ENCODE measurements at places on chromosomes 6 and 20. TPM values are rescaled to one million over a fixed set of nuclear protein-coding genes. Genes with fewer than 3 reads are reported as not detected.
A peak's percentile ranks its signal among the peaks of the same experiment; 100 is the strongest.

DNA sequence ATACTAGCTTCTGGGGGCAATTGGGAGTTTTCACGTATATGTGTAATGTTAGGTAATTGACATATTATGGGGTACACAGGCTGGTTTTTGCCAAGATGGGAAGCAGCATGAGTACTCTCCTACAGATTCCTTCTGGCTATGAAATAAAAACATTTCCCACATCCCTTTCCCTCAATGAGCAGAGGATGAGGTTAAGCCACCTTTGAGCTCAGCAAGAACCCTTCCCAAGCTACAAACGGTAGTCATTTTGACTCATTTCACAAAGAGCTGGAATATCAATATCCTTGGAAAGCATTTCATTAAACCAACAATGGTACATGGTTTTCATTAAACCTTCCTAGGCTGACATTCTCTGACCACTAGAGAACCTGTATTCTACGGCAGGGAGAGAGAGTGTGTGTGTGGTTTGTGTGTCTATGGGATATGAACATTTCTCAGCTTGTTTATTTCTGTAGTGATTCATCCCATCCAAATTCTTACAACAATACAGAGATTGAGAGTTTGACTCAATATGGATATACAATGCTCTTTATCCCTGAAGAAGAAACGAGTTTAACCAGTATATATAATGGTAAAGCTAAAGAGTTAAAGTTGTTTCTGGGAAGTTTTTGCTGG lies 119.5 kb downstream of the ARHGAP18 start:
- no peaks in the 10 kb centered on the region for H3K27me3 ChIP-seq
- no peak overlapping the region for H3K27ac ChIP-seq
- no peak overlapping the region for H3K4me3 ChIP-seq

GRCh38 chr6:16624636-16625290 lies 136.5 kb downstream of the ATXN1 start:
- no peak overlapping the region for H3K4me3 ChIP-seq
- H3K27ac ChIP-seq = no peak overlapping the region
- no peaks in the 10 kb centered on the region for H3K36me3 ChIP-seq
- no peaks in the 10 kb centered on the region for H3K4me1 ChIP-seq

The PHACTR3 gene
- 5.4 TPM for total RNA-seq

DNA sequence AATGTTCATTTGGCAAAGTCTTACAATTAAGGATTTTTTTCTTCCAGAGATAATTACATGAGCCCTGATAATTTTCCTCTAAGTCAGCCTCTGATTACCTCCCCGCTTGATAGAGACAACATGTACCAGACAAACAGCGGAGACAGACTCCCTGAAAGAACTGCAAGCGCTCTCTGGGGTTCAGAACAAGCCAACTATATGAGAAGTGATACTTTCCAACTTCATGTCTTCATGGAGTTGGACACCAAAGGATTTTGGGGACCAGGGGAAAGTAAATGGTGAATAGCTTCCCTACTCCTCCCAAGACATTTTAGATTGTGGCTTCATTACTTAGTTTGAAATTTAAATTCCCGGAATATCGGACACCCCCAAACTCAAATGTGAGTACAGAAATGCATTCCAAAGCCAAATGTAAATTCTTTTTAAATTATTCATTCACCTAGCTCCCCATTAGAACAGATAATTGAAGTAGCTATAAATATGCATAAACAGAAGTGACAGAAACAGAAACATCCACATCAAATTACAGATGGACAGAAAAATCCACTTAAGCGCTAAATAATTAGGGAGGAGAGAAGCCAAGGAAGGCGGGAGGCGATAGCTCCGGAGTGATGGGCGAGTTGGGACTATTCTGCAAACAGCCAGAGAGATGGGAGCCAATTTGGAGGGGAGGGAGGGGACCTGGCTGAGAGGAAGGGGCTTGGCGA lies 129.7 kb upstream of the AKAP12 start:
- H3K4me1 ChIP-seq = no peaks in the 10 kb centered on the region
- no peak overlapping the region for H3K4me3 ChIP-seq
- no peaks in the 10 kb centered on the region for H3K36me3 ChIP-seq

GRCh38 chr20:42749556-42749955 lies 440.1 kb downstream of the PTPRT start:
- no peaks in the 10 kb centered on the region for H3K4me1 ChIP-seq
- DNase-seq = no peak
- H3K27me3 ChIP-seq = no peaks in the 10 kb centered on the region
- no peak overlapping the region for H3K27ac ChIP-seq

DNA sequence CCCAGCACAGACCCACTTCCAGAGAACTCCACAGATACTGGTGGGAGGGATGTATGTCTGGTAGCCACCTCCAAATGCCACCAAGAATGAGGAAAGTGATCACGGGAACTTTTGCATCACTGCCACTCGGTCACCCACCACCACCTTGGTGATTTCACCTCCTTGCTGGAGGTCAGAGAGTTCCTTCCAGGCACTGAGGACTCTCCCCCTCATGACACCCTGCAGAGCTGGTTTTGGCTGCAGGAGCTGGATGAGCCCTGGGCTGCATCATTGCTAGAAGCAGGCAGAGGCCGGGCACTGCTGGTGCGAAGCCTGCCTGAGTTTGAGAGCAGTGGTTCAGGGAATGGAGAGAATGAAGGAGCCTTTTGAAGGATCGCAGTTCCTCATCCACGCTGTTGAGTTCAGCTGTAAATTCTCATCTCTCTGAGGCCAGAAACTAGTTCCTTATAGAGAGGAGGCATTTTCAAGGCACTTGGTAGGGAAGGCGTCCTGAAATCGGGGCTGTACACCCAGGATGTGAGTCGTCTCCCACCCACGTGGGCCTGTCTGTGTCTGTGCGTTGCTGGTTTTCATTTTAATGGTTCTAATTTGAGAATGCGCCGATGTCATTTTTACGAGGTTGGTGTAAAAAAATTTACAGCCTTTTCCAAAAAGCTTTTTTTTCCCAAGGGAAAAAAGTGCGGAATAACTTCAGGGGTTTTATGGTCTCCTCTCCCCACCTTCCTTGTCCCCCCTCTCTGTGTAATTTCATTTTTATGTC lies 25.0 kb downstream of the FOXP4 start:
- no peaks in the 10 kb centered on the region for H3K27me3 ChIP-seq
- peaks cover 36% of the 10 kb centered on the region for H3K4me1 ChIP-seq
- H3K36me3 ChIP-seq = no peaks in the 10 kb centered on the region
- no peak for DNase-seq
- no peak overlapping the region for H3K4me3 ChIP-seq

GRCh38 chr6:4342407-4343137 lies 207.2 kb upstream of the ECI2 start:
- no peaks in the 10 kb centered on the region for H3K27me3 ChIP-seq
- no peak overlapping the region for H3K4me3 ChIP-seq
- no peak overlapping the region for H3K27ac ChIP-seq
- no peaks in the 10 kb centered on the region for H3K36me3 ChIP-seq
- no peak for DNase-seq
- H3K4me1 ChIP-seq = no peaks in the 10 kb centered on the region

DNA sequence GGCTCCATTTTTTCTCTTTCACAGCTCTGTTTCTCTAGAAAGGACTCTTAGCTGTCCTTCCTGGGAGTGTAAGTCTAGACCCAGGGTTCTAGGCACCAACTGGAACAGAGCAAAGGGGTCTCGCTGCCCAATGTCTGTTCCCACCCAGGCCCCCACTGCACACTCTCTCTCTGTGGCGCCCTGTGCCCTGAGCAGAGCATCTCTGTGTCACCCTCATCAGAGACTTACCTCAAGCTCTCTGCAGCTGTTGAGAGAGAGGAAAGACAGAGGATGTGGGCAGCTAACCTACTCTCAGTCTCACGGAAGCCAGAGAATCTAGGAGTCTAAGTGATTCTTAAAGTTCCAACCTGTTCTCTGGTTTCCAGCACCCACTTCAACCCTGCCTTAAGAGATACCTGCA lies 9.5 kb downstream of the NCR2 start:
- H3K27me3 ChIP-seq = peaks cover 26% of the 10 kb centered on the region
- H3K4me1 ChIP-seq = no peaks in the 10 kb centered on the region
- H3K4me3 ChIP-seq = no peak overlapping the region
- no peaks in the 10 kb centered on the region for H3K36me3 ChIP-seq
- H3K27ac ChIP-seq = no peak overlapping the region

DNA sequence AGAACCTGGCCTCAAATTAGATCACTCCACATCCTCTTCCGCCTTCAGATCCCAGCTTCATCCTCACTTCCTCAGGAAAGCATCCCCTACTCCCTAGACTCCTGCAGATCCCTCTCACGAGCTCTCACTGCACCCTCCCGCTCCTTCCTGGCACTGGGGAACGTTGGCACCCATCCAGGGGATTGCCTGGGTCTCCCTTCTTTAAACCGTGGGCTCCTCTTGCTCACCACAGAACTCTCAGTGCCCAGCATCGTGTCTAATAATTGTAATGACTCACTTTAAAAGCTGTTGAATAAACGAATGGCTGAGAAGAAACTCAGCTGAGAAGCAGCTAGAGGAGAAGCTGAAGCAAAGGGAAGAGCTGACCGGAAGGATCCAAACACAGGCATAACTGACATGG lies 20.4 kb downstream of the ZC3H12D start:
- no peak overlapping the region for H3K27ac ChIP-seq
- peaks cover 9% of the 10 kb centered on the region for H3K4me1 ChIP-seq
- DNase-seq = no peak
- H3K27me3 ChIP-seq = no peaks in the 10 kb centered on the region

DNA sequence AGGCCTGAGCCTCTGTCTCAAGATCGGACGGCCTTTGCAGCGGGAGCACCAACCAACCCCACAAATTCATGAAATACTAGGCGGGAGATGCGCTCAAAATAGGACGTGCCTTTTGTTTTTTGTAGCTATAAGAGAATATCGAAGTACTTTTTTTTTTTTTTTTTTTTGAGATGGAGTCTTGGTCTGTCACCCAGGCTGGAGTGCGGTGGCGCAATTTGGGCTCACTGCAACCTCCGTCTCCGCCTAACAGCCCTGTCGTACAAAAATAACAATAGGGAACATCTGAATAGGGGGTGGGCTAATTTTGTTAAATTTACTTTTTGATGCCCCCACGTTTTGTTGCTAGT lies 5.9 kb upstream of the TUBB2A start:
- H3K4me1 ChIP-seq = no peaks in the 10 kb centered on the region
- H3K36me3 ChIP-seq = no peaks in the 10 kb centered on the region
- peak overlapping the region; percentile 91 for H3K4me3 ChIP-seq
- H3K27ac ChIP-seq = peak overlapping the region; percentile 92
- DNase-seq = no peak

DNA sequence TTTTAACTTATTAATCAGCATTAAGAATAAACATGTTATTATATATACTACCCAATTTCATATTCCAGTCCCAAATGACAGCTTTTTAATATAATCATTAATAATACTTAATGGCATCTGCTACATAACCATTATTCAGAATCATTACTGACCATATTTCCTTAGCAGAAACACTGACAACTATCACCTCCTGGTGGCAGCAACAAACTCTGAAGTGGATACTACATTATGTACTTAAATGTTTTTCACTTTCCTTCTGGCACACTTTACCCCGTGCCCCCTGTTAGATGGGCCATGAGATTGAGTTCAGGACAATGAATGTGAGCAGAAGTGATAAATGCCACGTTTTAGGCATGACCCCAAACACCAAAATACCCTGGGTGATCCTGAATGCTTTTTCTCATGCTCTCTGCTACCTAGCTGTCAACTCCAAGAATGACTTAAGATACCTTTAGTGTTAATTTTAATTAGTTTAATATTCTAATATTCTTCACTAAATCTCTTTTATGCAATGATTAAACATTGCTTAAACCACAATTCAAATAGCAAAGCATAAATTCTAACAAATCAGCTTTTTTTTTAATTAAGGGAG lies 77.1 kb downstream of the LMBRD1 start:
- H3K4me3 ChIP-seq = no peak overlapping the region
- H3K4me1 ChIP-seq = no peaks in the 10 kb centered on the region
- DNase-seq = no peak
- peaks cover 65% of the 10 kb centered on the region for H3K36me3 ChIP-seq

The SLCO4A1 gene
- 73.7 TPM for total RNA-seq

- no peaks in the 10 kb centered on the region for H3K36me3 ChIP-seq
- DNase-seq = no peak
- no peak overlapping the region for H3K4me3 ChIP-seq
- no peaks in the 10 kb centered on the region for H3K4me1 ChIP-seq
- H3K27ac ChIP-seq = no peak overlapping the region
Measured at GRCh38 chr6:11346516-11346915, 114.0 kb upstream of the NEDD9 start.

GRCh38 chr6:52375780-52376556 lies 14.0 kb downstream of the PAQR8 start:
- no peaks in the 10 kb centered on the region for H3K36me3 ChIP-seq
- H3K27me3 ChIP-seq = no peaks in the 10 kb centered on the region
- no peak for DNase-seq
- H3K4me1 ChIP-seq = peaks cover 40% of the 10 kb centered on the region
- peak overlapping the region; percentile 77 for H3K27ac ChIP-seq

The RSPO3 gene
- 22.7 TPM for total RNA-seq

GRCh38 chr20:34615477-34615876 lies 57.0 kb downstream of the MAP1LC3A start:
- H3K27ac ChIP-seq = peak overlapping the region; percentile 83
- H3K36me3 ChIP-seq = peaks cover 27% of the 10 kb centered on the region
- no peaks in the 10 kb centered on the region for H3K27me3 ChIP-seq
- DNase-seq = no peak

The GJA10 gene
- total RNA-seq = not detected

GRCh38 chr20:3156811-3157619 lies 2.6 kb downstream of the FASTKD5 start:
- H3K27me3 ChIP-seq = no peaks in the 10 kb centered on the region
- no peak overlapping the region for H3K27ac ChIP-seq
- H3K4me3 ChIP-seq = no peak overlapping the region
- peaks cover 16% of the 10 kb centered on the region for H3K36me3 ChIP-seq
- DNase-seq = no peak
- H3K4me1 ChIP-seq = peaks cover 58% of the 10 kb centered on the region

The DPPA5 gene
- total RNA-seq = not detected

The C6orf52 gene
- not detected for total RNA-seq

- H3K4me3 ChIP-seq = no peak overlapping the region
- no peak overlapping the region for H3K27ac ChIP-seq
- H3K27me3 ChIP-seq = no peaks in the 10 kb centered on the region
- DNase-seq = no peak
- H3K36me3 ChIP-seq = no peaks in the 10 kb centered on the region
Measured at GRCh38 chr6:3296537-3296936, 37.8 kb downstream of the PSMG4 start.

DNA sequence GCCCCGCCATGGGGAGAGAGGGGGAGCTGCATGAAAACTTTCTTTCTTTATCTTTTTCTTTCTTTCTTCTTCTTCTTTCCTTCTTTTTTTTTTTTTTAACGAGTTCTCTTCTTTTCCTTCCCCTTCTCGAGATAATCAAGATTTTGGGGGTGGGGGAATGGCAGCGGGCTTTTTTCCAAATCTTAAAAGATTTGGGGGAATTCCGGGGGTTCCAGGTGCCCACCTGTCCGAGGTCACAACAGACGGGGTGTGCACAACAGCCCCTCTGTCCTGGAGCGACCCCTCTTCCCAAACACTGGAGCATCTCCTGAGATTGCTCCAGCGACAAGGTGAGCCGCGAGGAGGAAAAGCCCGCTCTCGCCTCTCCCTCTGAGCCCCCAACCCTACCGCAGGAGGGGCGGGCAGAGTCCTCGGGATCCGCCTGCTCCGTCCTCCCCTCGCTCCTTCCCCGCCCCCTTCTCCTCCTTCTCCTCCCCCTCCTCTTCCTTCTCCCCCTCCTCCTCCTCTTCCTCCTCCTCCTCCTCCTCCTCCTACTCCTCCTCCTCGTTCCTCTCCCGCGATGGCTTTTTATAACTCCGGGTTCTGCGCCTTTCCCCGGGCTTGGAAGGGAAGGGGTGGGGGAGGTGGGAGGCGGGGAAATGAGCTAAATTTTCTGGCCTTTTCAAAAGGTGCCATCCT lies 689 bp upstream of the KCNB1 start:
- H3K4me1 ChIP-seq = no peaks in the 10 kb centered on the region
- H3K27ac ChIP-seq = no peak overlapping the region
- peak overlapping the region; percentile 7 for H3K4me3 ChIP-seq
- no peak for DNase-seq
- peaks cover 52% of the 10 kb centered on the region for H3K27me3 ChIP-seq
- no peaks in the 10 kb centered on the region for H3K36me3 ChIP-seq

The SOX18 gene
- 4.6 TPM for total RNA-seq

Data from tibial nerve (tissue), 4 donors.